ENCODE measurements at places on chromosomes 5 and 9.

DNA sequence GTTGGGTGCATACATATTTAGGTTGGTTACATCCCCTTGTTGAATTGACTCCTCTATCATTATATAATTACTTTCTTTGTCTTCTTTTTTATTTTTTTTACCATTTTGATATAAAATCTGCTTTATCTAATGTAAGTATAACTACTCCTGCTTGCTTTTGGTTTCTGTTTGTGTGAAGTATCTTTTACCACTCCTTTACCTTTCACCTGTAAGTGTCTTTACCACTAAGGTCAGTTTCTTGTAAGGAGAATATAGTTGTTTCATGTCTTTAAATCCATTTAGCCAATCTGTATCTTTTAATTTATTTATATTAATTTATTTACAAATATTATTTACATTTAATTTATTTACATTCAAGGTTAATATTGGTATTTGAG lies 33.0 kb downstream of the INSL4 start:
- DNase-seq: no peak

GRCh38 chr5:68444048-68444447 lies 228.5 kb downstream of the PIK3R1 start:
- DNase-seq: no peak

- DNase-seq: no peak
These were observed 13.2 kb downstream of the EPB41L4B start for GRCh38 chr9:109307380-109308240.

DNA sequence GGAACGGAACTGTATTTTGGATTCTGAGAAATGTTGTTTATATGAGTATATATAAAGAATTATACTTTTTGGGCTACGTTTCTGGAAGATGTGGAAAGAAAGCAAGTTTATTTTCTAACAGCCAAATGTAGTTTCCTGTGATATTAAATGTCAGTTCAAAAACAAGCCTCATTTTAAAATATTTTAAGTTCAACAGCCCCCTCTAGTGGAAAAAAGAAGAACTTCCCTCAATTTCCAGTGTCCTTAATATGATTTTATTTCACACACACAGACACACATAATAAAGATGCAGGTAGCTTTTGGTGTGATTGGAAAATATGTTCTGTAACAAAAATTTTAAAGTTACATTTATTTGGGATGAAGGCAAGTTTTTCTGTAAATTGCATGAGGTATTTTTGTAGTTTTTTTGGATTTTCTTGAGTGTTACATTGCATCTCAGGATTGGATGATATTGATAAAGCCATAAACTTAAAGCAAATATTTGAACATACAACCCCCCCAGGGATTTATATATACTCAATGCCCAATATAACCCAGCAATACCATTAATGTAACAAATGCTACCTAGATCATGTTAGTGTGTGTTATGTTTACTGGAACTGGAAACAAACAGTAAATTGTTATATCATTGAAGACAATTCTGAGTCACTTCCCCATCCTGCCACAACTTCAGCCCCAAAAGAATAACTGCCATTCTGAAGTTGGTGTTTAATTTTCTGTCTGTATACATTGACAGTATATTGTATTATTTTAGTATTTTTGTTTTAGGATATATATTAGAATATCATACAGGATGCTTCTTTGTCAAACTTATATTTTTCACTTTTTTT lies 54.0 kb downstream of the CCDC171 start:
- no peak for DNase-seq

DNA sequence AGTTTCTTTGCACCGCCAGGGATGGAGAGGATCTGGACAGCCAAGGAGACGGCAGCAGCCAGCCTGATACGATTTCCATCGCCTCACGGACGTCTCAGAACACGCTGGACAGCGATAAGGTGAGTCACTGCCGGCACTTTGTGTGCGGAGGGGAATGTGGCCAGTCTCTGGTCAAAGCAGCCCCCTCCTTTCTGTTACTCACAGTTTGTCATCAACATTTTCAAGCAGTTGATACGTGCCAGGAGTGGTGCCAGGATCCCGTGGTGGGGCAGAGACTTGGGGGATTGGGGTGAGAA lies 175.1 kb upstream of the OTULINL start:
- DNase-seq: no peak

- DNase-seq: no peak
These were observed 158.4 kb downstream of the MAN2A1 start for GRCh38 chr5:109848130-109848529.

GRCh38 chr9:16553869-16554540 lies 316.5 kb downstream of the BNC2 start:
- DNase-seq: no peak

- DNase-seq: no peak
These were observed 1.3 kb downstream of the MINAR2 start for GRCh38 chr5:129748913-129749880.
